Activated CD8-positive, alpha-beta memory T cell treated with anti-CD3 and anti-CD28 coated beads for 24 hours (primary cell): ENCODE measurements at places on chromosomes 13 and 19.

DNA sequence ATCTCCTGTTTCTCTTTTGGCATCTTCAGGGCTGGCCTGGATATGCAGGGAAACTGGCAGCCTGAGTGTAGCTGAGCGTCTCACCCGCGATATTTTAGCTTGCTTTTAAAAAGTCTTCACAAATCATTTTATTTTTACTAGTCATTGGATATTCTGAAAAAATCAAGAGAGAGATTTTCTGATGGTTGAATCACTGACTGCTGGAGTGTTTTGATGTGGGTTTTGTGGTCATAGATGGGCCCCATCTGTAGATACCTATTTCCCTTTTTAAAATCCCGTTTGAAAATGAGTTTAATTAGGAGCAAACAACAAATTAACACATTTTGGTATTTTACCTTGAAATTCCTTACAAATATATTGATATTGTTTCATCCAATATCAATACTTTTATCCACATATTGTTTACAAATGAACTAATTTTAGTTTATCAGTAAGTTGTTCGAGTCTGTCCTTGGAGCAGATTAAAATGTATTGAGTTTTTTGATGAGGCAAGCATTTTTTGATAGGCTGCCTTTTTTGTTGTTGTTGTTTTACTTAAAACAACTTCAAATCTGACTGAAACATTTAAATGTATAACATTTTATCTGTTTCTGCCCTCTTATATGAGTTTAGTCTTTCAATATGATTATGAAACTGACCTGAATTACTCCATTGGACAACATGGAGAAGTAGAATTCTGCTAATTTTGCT, 21.5 kb upstream of the OXGR1 start:
- DNase-seq: no peak

DNA sequence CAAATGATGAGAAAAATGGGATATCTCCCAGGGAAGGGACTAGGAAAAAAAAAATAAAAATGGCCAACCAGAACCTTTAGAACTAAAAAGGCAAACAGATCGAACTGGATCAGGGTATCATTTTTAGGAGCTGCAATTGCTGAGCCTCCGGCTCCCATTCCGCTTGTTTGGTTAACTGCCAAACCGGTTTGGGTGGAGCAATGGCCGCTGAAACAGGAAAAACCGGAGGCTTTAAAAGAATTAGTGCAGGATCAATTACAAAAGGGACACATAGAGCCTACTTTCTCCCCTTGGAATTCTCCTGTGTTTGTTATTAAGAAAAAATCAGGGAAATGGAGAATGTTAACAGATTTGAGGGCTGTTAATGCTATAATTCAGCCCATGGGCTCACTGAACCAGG, 12.7 kb upstream of the ZNF443 start:
- DNase-seq: no peak

GRCh38 chr19:45218426-45218825, 26.8 kb downstream of the EXOC3L2 start:
- no peak for DNase-seq

DNA sequence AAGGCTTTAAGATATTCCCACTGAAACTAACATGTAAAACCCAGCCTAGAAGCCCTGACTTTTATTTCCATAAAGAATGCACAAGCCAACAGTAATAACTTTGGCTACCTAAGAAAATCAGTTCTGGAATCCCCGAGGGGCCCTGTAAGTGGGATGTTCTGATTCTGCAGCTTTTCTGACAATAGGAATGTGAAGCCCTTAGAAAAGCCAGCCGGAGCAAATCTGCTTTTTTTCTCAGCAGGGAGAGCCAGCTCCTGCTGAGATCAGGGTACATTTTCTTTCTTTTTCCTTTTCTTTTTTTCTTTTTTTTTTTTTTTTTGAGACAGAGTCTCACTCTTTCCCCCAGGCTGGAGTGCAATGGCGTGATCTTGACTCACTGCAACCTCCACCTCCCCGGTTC, 8.0 kb upstream of the GARRE1 start:
- no peak for DNase-seq

DNA sequence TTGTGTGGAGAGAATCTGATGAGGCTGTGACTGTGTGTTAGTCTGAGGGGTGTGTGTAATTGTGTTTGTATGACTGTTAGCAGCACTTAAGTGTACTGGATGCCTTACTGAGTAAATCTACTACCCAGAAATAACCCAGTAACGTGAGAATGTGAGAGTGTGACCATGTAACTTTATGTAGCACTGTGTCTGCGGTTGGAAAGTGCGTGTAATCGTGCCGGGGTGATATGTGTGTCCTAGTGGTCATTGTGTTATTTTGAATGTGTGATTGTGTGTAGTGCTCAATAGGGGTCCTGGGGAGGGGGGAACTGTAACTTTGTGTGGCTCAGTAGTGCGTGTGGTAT, 550 bp downstream of the ZNF383 start:
- DNase-seq: no peak
